Activated CD4-positive, alpha-beta T cell treated with anti-CD3 and anti-CD28 coated beads, Interleukin-2, amount 50 U/mL, for 24 hours (primary cell): ENCODE measurements at places on chromosomes 4 and X.

- DNase-seq = no peak
Measured at GRCh38 chr4:152581536-152582160, 45.8 kb upstream of the FBXW7 start.

DNA sequence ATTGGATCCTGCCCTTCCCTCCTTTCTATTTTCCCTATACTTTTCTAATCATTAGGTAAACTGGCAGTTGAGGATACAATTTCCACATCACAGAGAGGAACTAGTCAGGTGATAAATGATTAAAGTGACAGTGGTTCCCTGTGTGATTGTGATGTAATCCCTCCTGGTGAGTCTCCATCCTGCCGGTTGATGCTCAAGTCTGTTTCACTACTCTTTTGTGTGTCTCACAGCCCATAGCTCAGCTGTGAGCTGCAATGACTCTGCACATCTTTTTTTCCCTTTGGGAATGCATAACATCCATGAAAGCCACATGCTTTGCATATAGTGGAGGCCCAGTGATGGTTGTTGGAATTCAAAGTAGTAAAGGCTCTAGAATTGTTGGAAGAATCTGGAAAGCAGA, 60.4 kb downstream of the CCNI start:
- no peak for DNase-seq

DNA sequence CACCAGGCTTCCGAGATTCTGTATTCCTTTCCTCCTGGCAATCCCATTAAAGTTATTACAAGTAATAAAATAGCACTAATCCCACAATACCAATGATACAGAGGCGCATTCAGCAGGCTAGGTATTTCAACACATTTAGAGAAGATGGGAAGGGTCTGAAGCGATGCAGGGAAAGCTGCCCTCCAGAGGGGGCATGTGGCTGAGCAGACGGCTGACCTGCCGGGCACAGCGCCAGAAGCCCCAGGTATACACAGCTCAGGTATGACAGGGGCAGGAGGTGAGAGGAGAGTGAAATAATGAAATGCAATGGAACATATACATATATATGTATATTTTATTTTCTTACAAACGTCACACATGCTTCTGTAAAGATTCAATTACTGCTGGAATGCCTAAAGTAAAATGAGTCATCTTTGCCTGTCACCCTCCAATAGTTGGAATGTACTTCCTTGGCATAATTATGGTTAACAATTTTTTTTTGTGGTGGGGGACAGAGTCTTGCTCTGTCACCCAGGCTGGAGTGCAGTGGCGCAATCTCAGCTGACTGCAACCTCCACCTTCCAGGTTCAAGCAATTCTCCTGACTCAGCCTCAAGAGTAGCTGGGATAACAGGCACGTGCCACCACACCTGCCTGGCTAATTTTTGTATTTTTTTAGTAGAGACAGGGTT, 21.3 kb upstream of the CDKN2AIP start:
- DNase-seq = no peak

DNA sequence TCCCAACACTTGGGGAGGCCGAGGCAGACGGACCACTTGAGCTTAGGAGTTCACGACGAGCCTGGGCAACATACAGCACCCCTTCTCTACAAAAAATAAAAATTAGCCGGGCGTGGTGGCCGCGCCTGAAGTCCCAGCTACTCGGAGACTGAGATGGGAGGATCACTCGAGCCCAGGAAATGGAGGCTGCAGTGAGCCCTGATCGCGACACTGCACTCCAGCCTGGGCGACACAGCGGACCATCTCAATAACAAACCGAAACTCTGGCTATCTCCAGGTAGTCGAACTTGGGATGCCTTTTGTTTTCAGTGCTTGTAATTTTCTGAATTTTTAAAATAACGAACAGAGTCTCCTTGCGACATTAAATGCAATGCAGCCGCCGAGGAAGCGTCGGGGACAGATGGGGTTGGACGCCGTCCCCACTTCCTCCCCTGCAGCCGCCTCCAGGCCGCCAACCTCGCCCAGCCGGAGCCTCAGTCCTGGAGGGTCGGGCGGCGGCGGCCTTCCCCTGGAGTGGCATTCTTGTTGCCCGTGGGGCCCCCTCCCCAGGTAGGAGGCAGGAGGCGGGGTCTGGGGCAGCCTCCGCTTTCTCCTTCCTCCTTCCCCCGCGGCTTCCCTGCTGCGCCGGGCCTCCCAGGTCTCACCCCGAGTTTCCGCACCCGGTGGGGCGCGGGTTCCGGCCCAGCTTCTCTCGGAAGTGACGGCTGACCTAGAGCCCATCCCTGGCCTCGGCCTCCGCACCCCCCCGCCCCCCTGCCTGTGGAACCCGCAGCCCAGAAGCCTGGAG, 14.6 kb downstream of the HMX1 start:
- DNase-seq = no peak

DNA sequence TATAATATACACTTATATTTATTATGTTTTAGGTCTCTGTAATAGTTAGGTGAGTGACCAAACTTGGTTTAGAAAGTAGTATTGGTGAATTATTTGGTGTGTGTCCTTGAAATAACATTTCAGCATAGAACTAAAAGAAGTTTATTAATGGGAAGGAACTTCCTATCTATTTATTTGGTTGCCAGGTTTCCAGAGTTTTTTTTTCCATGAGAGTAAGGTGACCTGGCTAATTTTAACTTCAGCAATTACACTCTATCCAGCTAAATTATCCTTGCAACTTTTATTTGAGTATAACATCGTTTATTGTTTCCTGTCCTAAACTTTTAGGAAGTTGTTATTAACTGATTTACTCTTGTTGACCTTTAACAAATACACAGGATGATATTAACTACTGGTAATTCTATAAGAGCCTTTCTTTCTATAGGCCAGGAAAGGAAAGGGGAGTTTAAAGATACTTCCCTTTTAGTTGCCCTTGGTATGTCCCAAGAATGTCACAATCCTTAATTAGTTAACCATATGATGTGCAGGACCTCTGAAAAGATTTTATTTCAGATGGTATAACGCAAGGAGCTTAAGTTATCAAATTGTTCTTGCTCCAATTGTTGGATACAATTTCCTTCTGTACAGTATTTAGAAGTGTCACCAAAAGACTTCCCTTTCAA, 18.9 kb downstream of the PRDM8 start:
- no peak for DNase-seq

DNA sequence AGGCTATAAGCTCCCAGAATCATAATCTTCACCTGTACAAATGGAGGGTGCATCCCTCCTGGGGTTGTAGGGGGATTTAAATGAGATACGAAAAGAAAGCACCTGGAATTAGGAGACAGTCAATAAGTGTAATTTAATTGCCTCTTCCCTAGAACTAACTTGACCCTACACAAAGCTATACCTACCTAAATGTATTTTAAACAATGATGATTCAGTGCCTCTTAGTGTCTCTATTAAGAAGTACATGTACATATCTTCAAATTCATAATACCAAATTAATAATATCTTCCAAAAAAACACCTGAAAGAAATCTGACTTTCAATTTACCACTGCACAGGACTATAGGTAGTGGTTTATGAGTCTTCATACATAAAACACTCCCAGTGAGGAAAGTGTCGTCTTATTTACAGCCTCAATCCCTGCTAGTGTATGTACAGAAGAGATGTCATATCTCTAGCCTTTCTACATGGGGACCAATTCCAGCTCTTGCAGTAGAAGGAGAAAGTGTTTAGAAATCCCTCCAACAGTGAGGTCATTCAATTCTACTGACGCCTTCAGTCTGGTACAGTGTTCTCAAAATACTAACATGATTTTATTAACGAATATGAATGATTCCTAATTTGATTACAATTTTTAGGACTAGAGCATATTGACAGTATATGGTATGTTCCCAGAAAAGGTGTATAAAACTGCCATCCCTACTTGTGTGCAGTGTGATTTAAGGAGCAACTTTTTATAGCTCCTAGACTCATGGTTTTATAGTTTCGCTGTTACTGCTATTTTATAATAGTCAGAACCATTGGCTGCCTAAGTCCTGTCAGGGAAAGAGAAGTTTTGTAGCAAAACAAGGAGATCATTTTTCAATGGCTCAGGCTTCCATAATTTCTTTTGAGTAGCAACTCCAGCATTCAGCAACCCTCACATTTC, 282.7 kb downstream of the UNC5C start:
- no peak for DNase-seq

- DNase-seq = no peak
Measured at GRCh38 chr4:14025111-14025510, 397.6 kb upstream of the BOD1L1 start.

DNA sequence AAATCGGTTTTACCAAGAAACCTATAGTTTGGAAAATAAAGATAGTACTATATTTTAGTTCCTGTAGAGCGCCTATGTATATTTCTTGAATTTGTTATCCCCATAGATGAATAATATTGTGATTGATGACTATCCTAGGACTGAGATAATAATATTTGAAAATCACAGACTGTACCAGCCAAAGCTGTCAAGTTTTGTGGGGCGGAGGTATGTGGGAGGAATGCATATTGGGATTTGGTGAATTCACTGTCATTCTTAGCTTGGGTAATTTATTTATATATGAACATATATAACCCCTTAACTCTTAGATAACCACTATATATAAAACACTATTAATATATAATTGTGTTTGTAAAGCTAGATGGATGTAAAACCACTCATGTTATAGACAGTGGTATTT, 205.5 kb upstream of the ARSJ start:
- no peak for DNase-seq
